ENCODE measurements at places on chromosomes 6 and 20.

- DNase-seq: no peak
Observed at GRCh38 chr20:20731945-20732296, 19.5 kb upstream of the RALGAPA2 start.

- DNase-seq: no peak
Observed at GRCh38 chr20:63217706-63218105, 1.8 kb upstream of the YTHDF1 start.

DNA sequence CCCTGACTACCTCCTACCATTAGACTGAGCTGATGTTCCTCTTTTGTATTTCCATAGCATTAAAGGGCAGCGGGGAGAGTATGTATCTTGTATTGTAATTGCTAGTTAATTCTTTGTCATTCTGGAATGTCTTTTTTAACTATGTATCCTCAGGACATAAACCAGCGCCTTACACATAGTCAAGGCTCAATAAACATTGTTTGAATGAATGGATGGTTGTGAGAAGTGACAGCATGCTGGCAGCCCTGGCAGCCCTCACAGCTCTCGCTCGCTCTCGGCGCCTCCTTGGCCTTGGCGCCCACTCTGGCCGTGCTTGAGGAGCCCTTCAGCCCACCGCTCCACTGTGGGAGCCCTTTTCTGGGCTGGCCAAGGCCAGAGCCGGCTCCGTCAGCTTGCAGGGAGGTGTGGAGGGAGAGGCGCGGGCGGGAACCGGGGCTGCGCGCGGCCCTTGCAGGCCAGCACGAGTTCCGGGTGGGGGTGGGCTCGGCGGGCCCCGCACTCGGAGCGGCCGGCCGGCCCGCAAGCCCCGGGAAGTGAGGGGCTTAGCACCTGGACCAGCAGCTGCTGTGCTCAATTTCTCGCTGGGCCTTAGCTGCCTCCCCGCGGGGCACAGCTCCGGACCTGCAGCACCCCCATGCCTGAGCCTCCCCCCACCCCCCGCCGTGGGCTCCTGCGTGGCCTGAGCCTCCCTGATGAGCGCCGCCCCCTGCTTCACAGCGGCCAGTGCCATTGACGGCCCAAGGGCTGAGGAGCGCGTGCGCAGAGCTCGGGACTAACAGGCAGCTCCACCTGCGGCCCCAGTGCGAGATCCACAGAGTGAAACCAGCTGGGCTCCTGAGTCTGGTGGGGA lies 93.1 kb downstream of the RNF182 start:
- DNase-seq: no peak

- no peak for DNase-seq
Observed at GRCh38 chr6:166618866-166619761, 7.9 kb downstream of the RPS6KA2 start.

DNA sequence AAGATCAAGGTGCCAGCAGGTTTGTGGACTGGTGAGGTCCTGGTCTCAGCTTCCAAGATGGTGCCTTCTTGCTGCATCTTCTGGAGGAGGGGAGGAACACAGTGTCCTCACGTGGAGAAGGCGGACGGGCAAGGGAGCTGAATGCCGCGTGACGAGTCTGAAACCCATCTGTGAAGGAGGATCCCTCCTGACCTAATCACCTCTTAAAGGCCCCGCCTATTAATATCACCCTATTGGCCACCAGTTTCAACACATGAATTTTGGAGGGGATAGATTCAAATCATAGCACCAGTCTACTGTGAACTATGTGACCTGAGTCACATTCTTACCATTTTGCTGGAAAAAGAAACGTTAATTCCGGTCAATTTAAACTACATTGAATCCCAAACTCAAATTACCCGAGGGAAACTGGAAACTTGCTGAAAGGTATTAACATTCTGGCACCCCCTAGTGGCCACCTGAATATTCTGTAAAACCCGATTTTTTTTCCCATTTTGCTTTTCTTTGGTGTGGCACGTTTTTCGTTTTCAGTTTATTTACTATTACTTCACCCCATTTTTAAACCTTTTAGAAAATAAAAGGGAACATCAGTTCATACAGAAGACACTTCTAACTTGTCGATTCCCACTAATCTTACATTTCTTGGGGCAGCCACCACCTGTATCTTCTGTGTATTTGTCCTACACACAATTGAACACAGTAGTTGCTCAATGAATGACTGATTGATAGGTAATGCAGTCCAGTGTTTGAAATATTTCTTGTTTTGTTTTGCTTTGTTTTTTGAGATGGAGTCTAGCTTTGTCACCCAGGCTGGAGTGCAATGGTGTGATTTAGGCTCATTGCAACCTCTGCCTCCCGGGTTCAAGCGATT lies 17.9 kb upstream of the CCDC170 start:
- peak; percentile 34 for DNase-seq

DNA sequence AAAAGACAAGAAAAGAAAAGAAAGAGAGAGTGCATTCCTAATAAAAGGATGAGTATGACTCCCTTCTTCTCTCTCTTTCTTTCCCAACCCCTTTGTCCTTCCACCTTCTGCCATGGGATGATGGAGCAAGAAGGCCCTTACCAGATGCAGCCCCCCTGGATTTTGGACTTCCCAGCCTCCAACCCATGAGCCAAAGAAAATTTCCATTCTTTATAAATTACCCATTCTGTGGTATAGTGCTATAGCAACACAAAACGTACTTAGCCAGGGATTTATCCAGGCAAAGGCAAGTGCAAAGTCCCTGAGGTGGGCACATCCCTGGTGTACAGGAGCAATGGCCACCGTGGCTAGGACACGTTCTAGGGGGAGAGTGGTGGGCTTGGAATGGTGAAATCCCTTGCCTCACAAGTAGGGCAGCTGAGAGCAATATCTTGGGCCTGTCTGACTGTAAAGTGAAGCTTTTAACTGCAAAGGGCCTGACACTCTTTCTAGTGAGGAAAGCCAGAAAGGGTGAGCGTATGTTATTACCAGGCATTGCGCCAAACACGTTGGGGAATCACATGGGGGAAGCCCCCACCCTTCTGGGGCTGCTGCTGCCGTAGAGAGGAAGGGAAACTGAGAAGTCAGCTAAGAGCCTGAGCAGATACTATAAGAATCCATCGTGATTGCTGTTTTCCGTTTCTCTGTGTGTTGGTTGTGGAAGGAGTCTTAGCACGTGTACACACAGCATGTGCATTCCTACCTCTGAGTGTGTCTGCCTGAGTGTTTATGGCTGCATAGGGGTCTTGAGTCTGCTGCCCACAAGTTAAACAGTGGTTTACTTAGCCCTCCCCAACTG lies 50.7 kb upstream of the SIRPA start:
- no peak for DNase-seq

- no peak for DNase-seq
Observed at GRCh38 chr20:58721951-58722778, 29.6 kb downstream of the NPEPL1 start.

- no peak for DNase-seq
Observed at GRCh38 chr20:45944151-45944964, 9.9 kb downstream of the PCIF1 start.

GRCh38 chr6:56852260-56853010 lies 102.5 kb upstream of the BEND6 start:
- DNase-seq: no peak

Measured in posterior cingulate gyrus (tissue), 11 donors.